ENCODE measurements at places on chromosomes 16 and 17.

GRCh38 chr16:74501484-74502478 lies 80.5 kb upstream of the CLEC18B start:
- DNase-seq = no peak

DNA sequence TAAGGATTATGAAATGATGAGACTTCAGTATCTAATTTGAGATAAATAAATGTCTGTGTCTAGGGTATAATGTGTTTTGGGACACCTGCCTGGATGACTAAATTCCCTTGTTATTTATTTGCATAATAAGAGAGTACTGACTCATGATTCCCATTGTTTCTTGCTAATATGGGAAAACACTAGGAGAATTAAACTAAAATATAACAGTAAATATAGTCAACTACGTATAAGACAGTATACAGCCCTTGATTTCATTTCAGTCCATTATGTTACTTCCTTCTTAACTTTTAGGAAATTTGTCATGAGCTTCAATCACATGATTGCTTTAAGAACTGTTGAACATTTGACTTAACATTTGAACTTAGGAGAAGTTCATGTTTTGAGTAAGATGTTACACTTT lies 62.4 kb downstream of the VMP1 start:
- DNase-seq = no peak

- DNase-seq = no peak
These were observed 16.8 kb downstream of the GUCY2D start for GRCh38 chr17:8019166-8019565.

DNA sequence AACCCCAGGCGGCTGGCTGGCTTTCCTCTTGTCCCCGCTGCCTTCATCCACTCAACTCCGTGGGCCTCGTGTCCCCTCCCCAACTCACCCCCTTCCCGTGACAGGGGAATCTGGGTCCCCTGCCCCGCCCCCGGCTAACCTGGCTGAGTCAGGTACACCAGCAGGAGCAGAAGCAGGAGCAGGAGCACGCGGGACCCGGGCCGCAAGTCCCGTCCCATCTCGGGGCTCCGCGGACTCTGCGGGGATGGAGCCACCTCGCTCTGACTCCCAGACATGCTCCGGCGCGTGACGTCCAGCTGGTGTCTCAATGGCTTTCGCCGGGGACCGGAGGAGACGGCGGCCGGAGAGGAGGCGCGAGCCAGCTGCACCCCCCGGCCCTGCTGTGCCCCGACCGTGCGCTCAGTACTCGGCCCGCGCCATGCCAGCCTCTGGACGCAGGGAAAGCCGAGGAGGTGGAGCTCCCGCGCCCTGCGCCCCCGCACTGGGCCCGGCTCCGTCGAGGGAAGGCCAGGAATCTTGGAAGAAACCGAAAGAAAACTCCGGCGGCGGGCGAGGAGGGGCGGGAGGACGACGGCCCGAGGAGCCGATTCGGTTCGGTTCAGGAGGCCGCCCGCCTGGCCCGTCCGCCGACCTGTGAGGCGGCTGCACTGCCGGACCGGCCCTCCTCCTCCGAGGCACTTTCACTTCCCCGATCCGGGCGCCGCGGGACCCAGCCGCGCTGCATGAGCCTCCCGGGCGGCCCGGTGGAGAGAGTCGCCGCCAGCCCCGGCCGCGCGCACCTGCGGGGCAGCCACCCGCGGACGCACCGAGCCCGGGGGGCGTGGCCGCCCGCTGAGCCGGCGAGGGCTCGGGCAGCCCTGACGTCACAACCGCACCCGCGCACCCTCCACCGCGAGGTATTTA lies at the start of the genes CXCL16 and ZMYND15:
Gene CXCL16 (minus strand): TSS at position 807 of the 903 bp plus-strand sequence. CDS start 589 bp downstream, at position 218.
Gene ZMYND15 (plus strand): TSS at position 712 of the 903 bp plus-strand sequence. CDS start 716 bp downstream, outside the sequence.
- DNase-seq = no peak

DNA sequence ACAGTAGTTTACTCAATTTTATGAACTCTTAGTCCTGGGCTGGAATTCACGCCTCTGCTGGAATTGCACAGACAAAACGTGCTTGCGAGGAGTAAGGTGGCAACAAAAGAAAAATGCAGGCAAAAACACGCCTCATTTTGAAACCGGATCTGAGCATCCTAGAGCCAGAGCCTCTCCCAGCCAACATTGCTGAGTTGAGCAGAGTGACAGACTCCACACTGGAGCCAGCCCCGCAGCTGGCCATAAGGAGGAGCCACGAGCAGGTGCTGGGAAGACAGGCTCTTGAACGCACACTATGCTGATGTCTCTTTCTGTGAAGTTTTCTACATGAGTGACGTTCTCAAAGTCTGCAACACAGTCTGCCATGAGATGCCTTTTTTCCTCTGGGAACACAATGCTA lies 14.6 kb upstream of the HSBP1 start:
- no peak for DNase-seq

DNA sequence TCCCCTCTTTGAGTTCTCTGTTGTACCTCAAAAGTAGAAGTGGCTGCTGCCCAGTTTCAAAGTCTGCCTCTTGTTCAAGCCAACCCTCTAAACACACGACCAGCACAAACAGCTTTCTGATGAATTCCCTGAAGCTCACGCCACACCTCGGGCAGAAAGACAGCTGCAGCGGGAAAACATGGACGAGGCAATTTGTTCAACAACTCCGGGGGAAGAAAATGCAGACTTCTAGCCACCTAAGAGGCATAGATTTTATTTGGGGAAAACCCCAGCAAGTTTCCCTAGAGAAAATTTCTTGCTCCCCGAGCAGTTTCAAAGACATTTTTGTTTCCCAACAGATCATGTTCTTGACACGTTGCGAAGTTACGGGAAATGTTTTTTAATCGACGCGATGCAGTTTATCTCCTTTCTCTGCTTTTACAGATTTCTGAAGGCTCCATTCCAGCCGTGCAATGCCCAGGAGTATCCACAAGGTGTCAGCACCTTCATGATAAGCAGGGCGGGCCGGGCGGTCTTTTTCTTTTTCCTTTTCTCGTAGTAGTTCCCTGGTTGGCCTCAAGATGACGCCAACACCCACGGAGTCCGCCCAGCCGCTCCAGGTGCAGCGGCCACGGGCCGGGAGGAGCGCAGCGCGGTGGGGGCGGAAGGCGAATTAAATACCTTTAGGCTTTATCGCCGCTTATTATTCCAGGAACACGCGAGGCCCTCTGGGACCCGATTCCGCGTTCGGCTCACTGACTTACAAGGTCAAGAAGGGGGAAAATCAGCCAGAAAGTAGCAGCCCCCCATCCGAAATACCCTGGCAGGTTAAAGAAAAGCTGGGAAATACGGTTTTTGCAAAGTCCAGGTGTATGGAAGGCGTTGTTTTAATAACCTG lies 2.9 kb upstream of the FOXC2 start:
- DNase-seq = peak; percentile 49

- no peak for DNase-seq
These were observed 74.7 kb downstream of the WIPI1 start for GRCh38 chr17:68382582-68383085.

DNA sequence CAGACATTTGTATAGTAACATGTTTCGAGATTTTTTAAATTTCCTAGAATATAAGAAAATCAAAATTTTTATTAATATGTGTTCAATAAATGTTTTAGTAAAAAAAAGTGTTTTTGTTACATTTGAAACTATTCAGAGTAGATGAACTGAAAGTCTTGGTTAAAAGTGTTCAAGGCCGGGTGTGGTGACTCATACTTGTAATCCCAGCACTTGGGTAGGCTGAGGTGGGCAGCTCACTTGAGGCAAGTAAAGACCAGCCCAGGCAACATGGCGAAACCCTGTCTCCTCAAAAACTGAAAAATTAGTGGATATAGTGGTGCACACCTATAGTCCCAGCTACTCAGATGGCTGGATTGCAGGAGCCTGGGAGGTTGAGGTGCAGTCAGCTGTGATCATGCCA lies 16.8 kb upstream of the PHKG2 start:
- DNase-seq = no peak

DNA sequence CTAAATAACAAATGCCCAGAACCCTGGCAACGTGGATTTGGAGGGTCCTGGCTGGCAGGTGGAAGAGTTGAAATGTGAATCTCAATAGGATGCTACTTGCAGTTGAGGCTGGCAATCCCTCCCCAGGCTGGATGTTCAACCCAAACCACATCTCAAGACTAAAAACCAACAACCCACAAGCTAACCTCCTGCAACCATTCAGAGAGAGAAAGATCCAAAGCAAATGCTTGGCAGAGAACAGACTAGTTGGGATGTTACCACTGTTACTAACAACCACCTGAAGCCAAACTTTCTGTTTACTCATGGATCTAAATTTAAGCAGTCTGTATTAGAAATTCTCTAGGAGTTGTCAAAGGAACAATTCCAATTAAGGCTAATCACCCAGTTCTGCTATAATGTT lies 27.9 kb downstream of the SMG6 start:
- no peak for DNase-seq

GRCh38 chr16:69720822-69721430 lies 5.4 kb downstream of the NQO1 start:
- DNase-seq = no peak

GRCh38 chr16:53065461-53066061 lies 10.8 kb downstream of the CHD9 start:
- DNase-seq = no peak

DNA sequence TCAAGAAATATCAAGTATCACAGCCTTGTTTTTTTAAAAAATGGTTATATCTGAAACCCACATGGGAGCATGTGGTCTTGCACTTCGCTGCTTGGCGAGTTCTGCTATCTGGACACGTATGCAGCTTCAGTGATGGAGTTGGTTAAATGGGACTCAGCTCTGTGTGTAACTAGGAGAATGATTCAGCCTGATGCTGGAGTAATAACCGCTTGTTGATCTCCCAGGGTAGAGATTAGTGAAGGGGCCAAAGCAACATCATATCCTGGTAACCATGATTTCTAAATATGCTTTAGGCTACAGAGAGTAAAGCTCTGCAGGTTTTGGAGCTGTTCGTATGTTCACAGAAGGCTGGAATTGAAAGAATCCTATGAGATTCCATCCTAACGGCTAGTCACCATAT lies 63.2 kb downstream of the IQCK start:
- DNase-seq = no peak

GRCh38 chr16:610513-611381 lies 20.0 kb upstream of the WFIKKN1 start:
- DNase-seq = no peak

DNA sequence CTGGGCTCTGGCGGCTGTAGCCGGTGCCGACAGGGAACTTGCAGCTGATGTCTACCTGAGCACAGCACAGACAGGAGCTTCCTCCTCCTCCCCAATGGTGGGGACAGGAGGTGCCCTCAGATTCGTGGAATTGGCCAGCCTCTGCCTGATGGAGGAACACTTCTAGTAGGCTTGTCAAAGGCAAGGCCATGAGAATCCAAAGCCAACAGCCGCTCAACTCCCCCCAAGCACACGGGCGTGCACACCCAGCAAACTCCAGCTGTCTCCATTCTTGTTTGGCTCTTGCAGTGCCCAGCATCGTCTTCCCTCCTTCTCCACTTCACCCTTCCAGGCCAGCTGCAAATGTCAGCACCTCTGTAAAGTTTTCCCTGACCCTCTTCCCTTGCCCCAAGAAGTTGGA lies 35.1 kb downstream of the SCNN1G start:
- DNase-seq = no peak

GRCh38 chr16:24700549-24701392 lies 28.7 kb upstream of the TNRC6A start:
- DNase-seq = no peak

- DNase-seq = no peak
These were observed 5.1 kb upstream of the SUZ12 start for GRCh38 chr17:31931756-31932155.

GRCh38 chr17:44760474-44761308 lies 1.9 kb downstream of the ADAM11 start:
- DNase-seq = no peak

GRCh38 chr16:31331807-31332301 lies 23.1 kb upstream of the ITGAX start:
- no peak for DNase-seq

DNA sequence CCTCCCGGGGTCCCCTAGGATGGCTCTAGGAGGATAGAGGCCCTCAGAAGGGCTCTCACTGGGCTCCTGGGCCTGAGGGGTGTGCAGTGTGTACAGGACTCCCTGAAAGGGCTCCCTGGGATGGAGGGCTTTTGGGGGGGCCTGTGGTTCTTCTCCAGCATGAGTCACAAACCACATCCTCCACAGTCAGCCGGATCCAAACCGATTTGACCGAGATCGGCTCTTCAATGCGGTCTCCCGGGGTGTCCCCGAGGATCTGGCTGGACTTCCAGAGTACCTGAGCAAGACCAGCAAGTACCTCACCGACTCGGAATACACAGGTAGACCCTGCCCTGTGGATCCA lies 4.5 kb downstream of the TRPV2 start:
- no peak for DNase-seq

- no peak for DNase-seq
These were observed 45.9 kb downstream of the PITPNM3 start for GRCh38 chr17:6510321-6510977.

DNA sequence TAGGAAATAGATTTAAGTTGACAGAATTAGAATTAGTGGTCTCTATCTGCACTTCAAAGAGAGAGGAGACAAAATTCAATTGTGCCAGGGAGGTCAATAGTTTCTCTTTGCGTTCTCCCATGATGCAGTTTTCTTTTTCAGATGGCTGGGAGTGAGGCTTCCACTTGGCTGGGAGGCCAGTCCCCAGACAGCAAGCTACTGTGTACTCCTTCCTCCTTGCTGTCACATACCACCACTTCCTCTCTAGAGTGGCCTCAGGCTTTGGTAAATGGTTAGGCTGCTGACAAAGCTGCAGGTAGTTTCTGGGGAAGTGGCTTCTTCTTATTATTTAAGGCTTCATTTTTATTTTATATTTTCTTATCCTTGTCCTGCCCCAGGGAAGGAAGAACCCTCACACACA lies 106.2 kb upstream of the HS3ST4 start:
- no peak for DNase-seq

DNA sequence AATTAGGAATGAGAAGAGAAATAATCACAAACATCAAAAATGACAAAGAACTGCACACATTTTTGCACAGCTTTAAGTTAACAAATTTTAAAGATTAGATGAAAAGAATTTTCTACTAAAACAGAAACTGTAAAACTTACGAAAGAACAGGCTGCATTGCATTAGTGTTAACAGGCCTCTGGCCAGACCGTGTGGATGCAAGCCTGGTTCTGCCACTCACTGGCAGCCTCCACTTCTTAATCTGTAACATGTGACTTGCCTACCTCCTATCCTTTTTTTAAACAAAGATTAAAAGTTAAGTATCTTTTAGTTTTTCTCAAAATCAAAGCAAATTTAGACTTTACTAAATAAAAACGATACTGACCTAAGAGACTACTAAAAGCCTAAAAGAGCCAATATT lies 37.5 kb downstream of the CREBBP start:
- DNase-seq = no peak

DNA sequence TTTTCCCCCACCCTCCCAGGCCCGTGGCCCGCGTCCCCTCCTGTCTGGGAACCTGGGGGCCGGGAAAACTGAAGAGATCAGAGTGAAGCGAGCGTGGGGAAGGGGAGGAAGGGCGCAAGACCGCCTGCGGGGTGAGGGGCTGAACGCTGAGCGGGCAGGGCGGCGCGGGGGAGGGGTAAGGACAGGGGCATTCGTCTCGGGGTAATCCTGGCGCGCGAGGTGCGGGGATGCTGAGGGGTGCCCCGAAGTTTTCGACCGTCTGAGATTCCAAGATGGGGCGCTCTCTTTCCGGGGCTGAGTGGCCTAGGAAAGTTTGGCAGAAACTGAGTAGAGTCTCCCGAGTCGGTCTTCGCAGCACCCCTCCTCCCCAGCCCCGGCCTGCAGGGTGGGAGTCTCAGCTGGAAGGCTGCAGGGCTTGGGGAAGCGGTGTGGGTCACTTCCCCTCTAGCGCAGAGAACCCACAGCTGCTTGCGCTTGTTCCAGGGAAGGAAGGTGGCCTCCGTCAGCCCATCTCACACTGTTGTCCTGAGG lies 555 bp downstream of the TTYH2 start:
- DNase-seq = no peak

- DNase-seq = no peak
These were observed 24.0 kb downstream of the SYCE1L start for GRCh38 chr16:77223184-77223583.

GRCh38 chr17:29383686-29384085 lies 6.5 kb upstream of the TAOK1 start:
- no peak for DNase-seq

Data from NCI-H748 treated with DMSO at 0.1 percent for 48 hours (cell line).